NCI-H524 treated with DMSO at 0.1 percent for 48 hours (cell line): ENCODE measurements at places on chromosomes 5 and 9.

GRCh38 chr9:76562511-76562911, 103.5 kb downstream of the GCNT1 start:
- DNase-seq = no peak

GRCh38 chr9:4318326-4318725, 18.5 kb upstream of the GLIS3 start:
- DNase-seq = no peak

DNA sequence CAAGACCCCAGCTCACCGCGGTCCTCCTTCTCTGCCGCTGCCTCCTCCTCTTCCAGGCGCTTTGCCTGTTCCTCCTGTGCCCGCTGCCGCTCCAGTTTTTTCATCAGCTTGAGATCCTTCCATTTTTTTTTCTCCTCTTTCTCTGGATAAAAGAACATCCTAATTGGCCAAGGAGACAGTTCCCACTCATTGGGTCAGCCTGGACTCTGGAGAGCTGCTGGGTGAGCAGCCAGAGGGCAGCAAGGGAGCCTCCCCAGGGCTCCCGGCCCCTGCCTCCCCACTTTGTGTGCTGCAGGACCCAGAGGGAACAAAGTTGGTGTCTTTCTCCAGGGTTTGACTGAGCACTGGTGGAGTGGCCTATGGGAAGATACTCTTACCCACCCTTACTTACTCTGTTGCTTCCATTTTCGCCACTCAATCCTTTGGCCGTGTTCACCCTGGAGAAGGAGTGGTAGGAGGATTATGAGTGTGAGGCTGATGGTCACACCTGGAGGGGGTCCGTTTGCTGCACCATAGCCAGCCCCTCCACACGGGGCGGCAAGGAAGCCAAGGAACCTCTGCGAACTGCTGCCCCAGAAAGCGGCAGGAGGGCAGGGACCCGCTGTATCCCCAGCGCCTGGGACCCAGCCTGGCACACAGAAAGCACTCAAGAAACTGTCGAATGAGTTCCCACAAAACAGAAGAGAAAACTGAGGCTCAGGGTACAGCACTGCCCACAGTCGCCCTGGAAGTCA, 708 bp downstream of the SPOUT1 start:
- DNase-seq = no peak

DNA sequence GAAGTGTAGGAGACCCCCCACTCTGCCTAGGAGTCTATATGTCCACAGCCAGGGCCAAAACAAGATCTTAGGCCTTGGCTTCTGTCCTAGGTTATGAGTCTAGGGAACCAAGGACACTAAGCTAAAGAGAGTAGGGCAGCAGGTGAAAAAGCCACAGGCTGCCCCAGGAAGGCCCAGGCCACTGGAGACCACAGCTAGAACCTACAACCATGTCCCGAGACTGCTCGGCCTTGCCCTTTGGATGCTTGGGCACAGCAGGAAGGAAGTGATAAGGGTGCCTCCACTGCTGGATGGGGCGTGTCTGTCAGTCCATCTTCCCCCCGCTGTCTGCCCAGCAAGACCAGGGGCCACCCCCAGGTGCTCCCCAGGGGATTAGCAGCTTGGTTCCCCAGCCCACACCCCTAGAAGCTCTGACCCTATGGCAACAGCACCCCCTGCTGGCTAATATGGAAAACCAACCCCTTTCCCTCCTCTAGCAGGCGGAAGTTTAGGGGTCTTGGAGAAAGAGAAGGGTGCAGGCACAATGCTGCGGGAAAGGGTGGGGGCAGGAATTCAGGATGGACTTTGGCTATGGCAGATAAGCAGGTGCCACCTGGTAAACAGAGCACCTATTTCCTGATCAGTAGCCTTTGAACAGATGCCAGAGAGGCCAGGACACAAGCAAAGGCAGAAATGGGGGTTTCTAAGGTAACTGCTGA, 10.5 kb upstream of the IRF1 start:
- no peak for DNase-seq

DNA sequence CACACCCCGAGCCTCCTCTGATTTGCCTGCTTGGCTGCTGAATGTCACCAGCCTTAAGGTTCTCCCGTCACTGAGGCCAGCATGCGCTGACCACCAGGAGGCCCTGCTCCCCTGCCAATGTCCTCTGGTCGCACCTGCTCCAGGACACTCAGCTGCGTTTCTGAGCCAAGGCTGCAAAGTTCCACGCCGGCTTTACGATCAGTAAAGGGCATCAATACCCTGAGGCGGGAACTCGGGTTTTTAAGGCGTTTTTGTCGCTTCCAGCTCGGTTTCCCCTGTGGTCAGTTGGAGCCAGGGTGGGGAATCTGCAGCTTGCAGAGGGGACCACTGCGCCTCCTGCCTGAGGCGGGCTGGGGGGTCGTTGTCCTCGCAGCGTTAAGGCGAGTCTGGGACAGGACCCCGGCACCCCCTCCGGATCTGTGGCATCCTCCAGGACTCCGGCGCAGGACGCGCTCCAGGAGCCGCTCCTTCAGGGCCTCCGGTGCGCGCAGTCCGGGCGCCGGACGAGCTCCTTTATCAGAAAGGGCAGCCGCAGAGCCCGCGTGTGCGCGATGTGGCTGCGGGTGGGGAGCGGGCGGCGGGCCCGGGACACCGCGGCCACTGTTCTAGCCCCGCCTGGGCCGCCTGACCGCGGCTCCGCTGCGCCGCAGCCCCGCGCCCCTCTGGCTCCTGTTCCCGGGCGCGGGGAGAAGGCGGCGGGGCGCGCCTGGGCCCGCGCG, 24.1 kb upstream of the FLT4 start:
- DNase-seq = no peak

- no peak for DNase-seq
These were observed 163.8 kb upstream of the PAPPA start for GRCh38 chr9:115989831-115990230.

DNA sequence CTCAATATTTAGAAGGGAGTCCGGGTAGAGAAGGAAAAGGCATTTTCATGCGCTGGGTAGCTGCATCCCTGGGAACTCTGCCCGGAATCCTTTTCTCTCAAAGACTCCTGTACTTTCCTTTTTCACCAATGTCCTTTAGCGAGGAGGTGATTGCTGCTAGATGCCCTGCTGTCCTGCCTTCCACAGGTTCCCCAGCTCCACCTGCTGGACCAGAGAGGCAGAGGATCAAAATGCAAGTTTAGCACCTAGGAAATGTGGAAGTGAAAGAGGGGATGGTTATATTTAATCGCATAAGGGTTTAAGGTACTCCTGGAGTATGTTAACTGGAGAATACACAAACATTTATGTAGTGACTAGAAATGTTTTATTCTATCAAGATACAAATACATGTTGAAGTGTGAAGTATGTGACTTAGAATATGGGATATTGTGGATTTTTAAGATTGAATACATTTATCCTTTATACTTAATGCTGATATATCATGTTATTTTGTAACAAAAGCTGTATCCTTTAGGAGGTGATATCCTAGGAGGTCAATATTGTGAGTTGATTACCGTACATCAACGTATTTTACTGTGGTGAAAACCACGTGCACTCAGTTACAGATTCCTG, 145.7 kb downstream of the ARHGAP26 start:
- no peak for DNase-seq

DNA sequence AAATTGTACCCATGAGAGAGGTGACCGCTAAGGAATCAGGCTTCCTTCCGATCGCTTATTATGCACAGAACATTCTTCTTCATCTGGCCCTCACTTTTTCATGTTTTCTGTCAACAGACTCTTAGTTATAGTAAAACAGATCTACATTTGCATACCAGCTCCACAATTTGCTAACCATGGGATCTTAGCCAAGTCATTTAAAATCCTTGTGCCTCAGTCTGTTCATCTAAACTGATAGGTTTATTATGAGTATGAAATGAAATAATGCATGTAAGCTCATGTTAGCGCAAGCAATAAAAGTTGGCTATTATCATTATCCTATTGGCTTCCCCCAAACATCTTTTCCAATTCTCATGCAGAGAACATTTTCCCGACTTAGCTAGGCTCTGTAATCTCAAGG, 42.3 kb downstream of the FGF1 start:
- no peak for DNase-seq

- no peak for DNase-seq
These were observed 8.2 kb upstream of the SLC46A2 start for GRCh38 chr9:112898872-112899311.

- no peak for DNase-seq
These were observed 193.1 kb downstream of the MEF2C start for GRCh38 chr5:88689668-88690408.

DNA sequence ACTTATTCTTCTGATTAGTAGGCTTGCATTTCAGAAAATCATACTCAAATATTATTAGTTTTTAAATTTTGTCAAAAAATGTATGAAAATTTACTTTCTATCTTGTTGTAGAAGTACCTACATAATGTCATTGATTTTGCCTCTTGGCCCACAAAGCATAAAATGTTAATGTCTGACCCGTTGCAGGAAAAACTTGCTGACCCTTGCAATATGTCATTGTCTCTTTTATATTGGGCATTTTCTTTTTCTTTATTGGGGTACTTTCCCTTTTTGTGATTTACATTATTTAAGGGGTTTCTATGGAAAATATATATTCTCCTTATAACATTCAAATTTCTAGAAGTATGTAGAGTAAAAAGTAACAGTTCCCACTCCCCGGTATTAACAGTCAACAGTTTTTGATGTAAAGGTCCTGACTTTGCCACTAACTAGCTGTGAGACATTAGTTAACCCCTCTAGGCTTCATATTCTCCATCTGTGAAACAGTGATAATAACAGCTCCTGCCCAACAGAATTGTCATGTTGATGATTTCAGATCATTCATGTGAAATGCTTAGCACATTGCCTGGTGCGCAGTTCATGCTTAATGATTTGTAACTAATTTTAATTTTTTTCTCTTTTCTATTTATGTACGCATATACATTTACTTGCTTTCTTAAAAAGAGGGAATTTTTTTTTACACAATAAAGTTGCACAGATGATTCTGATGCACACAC, 243.2 kb downstream of the ARHGAP26 start:
- no peak for DNase-seq

DNA sequence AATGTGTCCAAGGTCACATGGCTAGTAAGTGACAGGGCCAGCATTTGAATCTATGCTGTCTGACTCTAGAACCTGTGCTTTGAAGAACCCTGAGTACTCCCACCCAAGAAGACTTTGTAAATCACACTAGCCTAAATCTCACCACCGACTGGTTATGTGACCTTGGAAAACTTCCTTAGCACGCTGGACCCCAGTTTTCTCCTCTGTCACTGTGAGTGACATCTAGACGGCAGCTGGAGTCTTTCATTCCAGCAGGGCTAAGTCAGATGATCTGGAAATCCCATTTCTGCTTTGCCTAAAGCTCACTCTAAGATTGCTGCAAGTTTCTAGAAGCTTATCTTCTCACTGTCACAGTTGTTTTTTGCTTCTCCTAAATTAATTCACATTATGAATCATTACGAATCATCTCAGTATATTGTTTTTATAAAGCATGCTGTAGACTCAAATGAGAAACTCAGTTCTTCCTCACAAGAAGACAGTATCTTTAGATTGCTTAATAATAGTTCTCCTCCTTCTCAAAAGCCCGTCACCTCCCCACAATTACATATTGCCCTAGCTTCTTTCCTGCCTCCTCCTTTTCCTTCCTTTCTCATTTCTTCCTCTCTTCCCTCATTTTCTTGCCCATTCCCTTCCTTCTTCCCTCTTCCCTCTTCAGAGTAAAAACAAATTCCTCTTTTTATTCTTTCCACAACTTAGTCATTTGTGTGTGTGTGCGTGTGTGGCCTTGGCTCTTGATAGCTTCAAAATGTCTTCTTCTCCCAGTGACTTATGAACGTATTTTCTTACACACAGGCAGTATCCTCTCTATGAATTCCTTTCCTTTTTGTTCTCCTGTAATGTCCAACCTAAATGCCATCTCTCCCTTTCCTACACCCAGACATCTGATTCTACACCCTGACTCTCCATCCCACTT, 16.8 kb downstream of the ALDOB start:
- no peak for DNase-seq

DNA sequence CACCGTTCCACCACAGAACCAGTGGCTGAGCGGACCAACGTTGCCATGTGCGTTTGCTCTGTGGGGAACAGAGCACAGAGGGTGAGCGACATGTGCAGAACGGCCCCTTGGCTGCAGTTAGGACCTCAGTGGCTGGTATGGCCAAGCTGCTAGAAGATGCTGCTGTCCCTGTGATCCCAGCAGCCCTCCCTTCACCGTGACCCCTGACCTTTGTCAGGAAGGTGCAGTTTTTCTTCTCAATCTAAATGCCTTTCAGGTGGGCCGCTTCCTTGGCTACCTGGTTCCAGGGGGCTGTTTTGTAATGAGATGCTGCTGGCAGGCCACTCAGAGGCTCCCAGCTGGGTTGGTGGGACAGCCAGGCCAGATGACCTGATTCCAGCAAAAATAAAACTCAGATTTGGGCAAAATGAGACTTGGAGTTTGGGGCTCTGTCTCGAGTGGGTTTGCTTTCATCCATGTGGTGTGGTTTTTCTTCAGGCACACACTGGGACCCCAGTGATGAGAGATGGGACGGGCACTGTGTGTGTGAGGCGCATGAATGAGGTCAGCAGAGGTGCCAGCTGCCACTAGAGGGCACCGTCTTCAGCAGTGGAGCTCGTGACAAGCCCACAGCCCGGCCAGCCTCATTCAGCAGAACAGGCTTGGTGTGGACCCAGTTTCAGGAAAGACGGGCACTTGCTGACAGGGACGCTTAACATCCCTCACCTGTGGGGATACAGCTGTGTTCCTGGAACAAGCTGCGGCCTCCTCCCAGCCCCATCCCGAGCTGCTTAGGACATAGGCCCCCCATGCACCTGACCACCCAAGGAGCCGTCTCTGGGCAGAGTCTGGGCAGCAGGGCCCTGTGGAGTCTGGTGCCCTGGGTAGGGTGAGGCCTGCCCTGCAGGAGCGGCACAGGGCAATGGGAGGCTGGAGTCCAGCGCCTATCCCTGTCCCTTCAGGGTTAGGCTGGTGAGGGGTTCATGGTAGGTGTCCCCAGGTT, 4.1 kb downstream of the MRPS2 start:
- no peak for DNase-seq

DNA sequence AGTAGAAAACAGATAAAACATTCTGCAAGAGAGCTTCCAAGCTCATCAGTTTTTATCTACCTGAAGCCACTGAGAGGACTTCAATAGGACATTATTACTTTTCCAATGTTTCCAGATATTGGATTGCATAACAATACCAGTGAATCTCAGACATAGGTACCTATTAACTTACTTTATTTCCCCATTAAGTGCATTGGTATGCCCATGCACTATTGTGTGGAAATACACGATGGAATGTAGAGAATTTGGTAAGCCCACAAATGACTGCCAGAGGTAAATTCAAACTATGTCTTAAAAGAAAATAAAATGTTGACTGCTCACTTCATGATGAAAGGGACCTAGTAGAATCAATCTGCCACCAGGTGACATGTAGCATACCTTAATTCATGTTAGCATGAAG, 48.1 kb upstream of the PRR16 start:
- no peak for DNase-seq
